ENCODE measurements at places on chromosomes 1 and 21. TPM values are rescaled to one million over a fixed set of nuclear protein-coding genes. Genes with fewer than 3 reads are reported as not detected.

- no peak for DNase-seq
Observed at GRCh38 chr1:76266762-76267161, 192.2 kb downstream of the ST6GALNAC3 start.

- no peak for DNase-seq
Observed at GRCh38 chr21:31161157-31161556, 122.9 kb upstream of the KRTAP19-8 start.

GRCh38 chr1:97903626-97904025, 17.2 kb downstream of the DPYD start:
- DNase-seq: peak; percentile 41

DNA sequence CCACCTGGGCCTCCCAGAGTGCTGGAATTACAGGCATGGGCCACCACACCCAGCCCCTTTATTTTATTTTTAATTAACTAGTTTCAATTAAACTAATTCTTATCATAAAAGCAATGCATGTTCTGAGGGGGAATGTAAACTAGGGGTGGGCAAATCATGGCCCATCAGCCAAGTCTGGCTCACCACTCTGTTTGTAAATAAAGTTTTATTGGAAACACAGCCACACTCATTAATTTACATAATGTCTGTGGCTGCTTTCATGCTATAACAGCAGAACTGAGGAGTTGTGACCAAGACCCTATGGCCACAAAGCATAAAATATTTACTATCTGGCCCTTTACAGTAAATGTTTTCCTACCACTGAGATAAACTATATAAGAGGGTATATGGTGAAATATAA, 28.7 kb upstream of the IPO9 start:
- DNase-seq: no peak

The SH2D1B gene
- 0.18 TPM for polyA plus RNA-seq

The TCP10L gene
- 1.6 TPM for polyA plus RNA-seq

Measured in hindlimb muscle (tissue), 1 donor.